ENCODE measurements at places on chromosomes 6 and 20. TPM values are rescaled to one million over a fixed set of nuclear protein-coding genes. Genes with fewer than 3 reads are reported as not detected.

CYP21A2 gene
- 4.1 TPM for total RNA-seq

DNA sequence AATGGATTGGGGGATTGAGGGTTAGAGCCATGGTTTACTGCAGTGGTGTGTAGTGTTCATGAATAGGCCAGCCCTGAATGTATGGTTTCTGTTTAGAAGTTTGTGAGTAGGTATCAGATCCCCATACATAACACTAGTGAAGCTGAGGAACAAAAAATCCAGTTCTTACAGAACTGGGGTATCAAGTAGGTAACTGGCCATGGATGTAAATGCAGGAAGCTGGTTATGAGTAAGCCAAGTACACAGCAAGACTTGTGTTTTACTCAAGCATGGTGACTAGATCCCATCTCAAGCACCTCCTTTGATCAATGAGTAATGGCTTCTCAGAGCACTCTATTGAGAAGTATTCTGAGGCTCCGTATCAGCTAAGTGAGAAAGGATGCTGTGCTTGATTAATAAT, 613.7 kb upstream of the FLRT3 start:
- DNase-seq: no peak

KIF13A gene
- total RNA-seq: 66.9 TPM

DNA sequence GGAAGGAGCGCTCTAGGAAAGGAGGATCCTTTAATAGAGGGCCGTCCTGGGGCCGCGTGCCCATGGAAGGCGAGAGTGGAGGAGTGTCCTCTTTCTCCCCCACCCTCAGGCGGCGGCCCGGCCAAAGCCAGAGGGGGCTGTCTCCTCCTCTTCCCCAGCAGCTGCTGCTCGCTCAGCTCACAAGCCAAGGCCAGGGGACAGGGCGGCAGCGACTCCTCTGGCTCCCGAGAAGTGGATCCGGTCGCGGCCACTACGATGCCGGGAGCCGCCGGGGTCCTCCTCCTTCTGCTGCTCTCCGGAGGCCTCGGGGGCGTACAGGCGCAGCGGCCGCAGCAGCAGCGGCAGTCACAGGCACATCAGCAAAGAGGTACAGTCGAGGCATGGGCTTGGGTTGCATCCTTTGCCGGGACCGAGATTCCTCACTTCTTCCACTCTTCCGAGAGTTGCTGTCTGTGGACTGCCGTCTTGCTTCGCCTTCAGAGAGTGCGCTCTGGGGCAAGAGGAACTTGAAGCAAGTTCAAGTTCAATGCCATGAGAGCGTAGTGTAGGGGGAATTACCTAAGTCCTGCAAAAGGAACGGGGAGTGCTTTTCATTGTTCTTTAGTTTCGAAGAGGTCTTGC, at the start of gene LAMA2:
LAMA2 (plus strand) TSS at position 148 of the 621 bp plus-strand sequence; CDS start at position 256, 108 bp downstream.
- DNase-seq: peak; percentile 83

ARMH2 gene
- not detected for total RNA-seq

GRCh38 chr6:84346372-84346771, 118.9 kb upstream of the CEP162 start:
- no peak for DNase-seq

- DNase-seq: no peak
Observed at GRCh38 chr6:158639056-158639455, 5.5 kb downstream of the DYNLT1 start.

DNA sequence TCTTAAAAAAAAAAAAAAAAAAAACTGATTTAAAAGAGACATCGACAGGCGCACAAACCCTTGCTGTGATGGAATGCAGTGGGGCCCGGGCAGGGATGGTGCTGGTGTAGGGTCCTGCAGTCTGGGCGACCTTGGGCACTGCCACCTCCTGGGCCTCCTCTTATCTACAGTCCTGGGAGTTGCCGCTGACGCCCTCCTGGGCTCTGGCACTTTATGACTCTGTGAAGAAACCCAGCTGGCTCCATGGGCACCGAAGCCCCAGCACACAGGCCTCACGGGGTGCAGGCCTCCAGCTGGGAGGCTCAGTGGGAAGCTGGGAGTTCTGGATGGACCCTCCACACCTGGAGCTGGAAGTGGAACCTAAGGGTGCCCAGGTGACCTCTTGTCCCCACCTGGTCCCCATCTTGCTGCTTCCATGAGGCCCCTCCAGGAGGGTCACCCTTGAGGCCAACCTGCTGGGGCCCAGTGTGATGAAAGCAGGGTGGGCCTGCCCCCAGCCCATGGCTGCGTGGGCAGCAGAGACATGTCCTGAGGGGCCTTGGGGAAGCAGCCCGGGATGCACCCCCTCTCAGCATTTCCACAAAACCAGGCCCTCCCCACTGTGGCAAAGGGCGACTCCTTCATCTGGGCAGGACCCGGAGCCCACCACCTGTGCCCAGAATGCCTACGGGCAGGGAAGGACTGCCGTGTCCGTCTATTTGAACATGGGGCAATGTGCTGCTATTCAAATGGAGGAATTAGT, 104.9 kb downstream of the ASXL1 start:
- DNase-seq: no peak

GRCh38 chr6:13661647-13662046, 46.5 kb downstream of the NOL7 start:
- no peak for DNase-seq

WFDC5 gene
- not detected for total RNA-seq

- DNase-seq: no peak
Observed at GRCh38 chr6:95084867-95085266, 492.5 kb upstream of the MANEA start.

DNA sequence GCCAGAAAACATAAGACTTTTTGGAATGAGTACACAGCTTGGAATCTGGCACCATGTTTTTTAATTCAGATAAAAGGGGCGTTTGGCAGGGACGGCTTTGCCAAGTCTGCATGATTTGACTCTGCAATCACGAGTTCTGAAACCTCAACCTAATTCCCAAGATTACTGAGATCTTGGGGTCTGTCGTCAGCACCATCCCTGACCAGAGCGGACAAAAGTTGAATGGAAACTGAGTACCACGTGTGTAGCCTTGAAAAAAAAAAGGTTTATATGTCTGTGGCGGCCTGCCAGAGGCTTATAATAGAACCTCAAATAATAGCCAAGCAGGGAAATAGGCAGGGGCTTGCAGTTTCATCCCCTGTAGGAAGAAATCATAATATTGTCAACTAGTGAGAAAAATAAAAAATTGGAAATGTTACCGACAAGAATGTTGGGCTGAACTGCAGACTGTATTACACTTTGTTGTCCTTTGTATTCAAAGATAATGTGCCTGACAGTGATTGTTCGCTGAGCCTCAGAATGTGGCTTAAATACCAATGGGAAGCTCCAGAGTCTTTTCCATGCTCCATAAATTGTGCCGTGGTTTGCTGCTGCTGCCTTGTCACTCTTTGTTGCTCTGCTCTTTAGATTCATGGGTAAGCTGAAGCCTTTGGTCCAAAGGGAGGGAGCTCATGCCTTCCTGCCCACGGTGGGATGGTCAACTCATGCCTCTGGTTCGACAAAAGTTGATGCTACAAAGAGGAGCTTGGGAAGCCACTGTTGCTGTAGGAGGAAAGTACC, 118.8 kb upstream of the ARID1B start:
- DNase-seq: no peak

HRH3 gene
- total RNA-seq: not detected

All from uterus (tissue), 4 donors.